Activated T-cell treated with anti-CD3 and anti-CD28 coated beads for 48 hours (primary cell): ENCODE measurements at places on chromosomes 6 and 20.

DNA sequence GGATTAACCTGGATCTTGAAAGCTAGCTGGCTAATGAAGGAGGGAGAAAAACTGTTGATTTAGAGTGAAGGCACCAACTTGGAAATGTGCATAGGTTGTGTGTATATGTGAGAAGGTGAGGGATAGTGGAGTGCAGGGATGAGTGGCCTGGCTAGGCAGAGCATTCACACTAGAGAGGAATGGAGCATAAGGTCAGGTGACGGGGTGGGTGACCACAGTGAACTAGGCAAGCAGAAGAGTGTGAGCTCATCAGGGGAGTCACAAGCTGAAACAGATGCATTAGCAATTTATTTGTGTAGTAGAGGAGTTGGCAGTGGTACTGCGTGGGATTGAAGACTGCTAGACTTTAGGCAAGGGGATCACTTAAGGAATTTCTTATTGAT, 10.5 kb downstream of the ANKRD66 start:
- no peak for DNase-seq

DNA sequence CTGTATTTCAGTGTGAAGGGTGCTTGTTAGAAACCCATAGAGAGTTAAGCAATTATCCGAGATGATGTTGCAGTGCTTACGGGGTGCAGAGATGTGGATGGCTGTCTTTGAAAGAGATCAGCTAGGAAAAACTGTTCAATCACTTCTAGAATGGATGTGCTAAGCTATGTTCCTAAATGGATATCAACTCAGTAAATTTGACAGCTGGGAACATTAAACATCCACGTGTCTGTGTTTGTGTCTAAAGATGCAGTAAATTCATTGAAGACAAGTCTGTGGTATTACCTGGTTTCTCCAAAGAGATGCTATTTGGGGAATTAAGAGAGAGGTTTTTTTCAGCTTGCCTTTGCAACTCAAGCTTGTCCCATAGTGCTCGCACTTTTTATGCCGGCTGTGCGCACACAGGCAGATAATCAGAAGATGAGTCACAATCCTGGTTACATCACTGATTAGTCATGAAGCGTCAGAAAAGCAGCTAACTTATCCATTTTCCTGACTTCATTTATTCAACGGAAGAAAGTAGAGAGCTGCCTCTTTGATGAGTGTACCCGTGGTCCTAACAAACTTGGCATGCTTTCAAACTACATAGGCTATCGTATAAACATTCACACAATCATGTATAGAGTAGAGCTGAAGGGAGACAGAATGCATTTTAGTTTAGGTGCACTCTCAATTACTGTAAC, 691.7 kb upstream of the SLC35B3 start:
- no peak for DNase-seq

DNA sequence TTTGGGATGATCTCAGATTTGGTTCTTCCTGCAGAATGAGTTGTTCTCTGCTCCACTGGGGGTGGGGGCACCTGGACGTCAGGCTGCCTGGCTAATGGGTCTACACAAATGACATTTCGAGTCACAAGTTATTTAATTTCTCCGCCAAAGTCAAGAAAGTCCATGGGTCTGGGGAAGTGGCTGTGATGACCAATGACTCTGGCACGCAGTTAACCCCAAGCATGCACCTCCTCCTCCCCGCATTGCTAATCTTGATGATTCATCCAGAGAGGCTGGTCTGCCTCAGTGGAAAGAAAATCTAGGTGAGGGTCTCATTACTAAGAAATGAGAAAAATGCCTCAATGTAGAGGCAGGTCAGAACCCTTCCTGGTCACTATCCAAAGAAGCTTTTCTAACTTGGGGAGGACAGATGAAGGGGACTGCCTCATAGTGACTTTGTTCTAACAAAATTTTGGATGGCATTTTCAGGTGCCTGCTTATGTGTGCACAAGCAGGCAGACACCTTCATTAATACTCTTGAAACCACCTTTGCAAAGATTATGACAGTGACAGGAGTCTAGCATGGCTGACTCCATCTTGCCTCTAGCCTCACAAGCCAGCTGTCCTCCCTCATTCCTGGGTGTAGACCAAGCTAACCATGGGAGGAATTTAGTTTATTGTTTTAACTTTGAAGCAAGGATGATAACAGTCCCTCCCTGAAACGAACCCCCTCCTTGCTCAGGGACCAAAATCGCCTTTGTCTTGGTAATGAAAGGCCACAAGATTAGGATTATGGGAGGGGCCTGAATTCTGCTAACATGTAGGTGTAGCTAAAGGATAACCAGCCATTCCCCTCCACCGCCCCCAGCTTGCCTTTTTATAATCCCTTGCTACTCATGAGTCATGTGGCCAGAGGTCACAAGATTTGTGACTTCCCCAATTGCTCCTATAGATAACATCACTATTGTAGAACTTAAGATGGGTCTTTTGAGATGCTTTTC, 98.6 kb upstream of the MRPS10 start:
- no peak for DNase-seq

- no peak for DNase-seq
These were observed 1.7 kb downstream of the STX16 start for GRCh38 chr20:58652606-58653294.

- DNase-seq = no peak
These were observed 86.2 kb downstream of the SPTLC3 start for GRCh38 chr20:13094976-13095375.

DNA sequence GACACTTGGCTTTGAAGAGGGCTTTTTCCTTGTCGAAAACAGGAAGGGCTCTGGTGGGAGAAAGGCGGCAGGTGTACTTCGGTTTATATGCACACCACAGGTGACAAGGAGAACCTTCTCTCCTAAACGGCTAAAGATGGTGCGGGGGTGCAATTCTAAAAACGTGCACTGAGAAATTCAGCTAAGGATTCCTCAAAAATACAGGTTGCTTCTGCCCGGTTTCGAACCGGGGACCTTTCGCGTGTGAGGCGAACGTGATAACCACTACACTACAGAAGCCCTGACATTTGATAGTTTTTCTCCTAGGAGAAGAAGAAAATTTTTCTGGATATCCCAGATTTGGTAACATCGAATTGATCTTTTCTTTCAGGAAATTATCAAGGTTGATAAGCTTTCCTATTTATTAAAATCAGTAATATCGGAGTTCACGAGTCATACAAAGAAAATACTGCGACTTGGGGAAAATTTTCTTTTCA, 32.0 kb downstream of the POM121L2 start:
- DNase-seq = peak; percentile 42

DNA sequence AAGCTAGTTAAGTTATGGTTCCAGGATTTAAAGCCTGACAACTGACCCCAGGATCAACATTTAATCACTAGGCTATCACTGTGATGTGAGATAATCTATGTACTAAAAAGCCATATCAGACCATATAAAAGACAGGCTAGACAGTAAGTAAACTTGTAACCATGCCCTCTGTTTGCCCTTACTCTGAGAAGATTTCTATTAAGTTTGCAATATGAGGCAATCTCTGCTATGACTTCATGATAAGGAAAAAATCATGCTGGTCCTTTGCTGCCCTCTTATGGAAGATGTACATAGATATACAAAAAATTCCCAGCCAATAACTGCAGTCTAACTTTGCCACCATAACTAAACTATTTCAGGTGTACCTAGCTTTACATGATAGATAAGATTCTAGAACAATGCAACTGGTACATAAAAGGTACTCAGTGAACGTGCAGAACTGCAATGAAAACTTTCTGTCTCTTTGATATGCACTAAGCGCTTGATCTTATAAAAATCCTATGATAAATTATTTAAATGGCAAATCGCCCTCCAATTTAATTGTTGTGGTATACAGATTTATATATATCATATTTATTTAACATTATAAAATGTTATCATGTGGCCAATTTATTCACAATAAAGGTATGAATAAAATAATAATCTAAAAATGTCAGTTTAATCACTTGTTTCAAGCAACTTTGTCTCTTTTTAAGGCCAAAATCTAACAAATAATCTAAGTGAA, 70.5 kb downstream of the FAM217A start:
- no peak for DNase-seq

DNA sequence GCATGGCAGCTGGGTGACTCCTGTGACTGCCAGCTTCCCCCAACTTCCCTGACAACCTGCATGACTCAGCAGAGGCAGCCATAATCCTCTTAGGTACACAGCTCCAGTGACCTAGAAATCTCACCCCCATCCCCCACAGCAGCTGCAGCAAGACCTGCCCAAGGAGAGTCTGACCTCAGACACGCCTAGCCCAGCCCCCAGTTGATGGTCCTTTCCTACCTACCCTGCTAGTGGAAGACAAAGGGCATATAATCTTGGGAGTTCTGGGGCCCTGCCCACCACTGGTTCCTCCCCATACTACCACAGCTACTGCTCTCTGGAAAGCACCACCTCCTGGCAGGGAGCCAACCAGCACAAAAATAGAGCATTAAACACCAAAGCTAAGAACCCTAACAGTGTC, 90.2 kb downstream of the F13A1 start:
- DNase-seq = no peak
